ENCODE measurements at places on chromosomes 11 and 22.
A peak's percentile ranks its signal among the peaks of the same experiment; 100 is the strongest.

- DNase-seq: no peak
Observed at GRCh38 chr22:48756146-48757111, 1071.2 kb downstream of the BRD1 start.

- DNase-seq: no peak
Observed at GRCh38 chr11:93289782-93290463, 40.6 kb upstream of the DEUP1 start.

- DNase-seq: no peak
Observed at GRCh38 chr11:31827455-31828206, 16.5 kb upstream of the PAX6 start.

DNA sequence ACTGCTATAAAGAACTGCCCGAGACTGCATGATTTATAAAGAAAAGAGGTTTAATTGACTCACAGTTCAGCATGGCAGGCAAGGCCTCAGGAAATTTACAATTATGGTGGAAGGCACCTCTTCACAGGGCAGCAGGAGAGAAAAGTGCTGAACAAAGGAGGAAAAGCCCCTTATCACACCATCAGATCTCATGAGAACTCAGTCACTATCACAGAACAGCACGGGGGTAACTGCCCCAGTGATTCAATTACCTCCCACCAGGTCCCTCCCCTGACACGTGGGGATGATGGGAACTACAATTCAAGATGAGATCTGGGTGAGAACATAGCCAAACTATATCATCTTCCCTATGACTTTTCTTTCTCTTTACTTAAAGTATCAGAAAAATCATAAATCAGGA, 104.0 kb upstream of the SYN3 start:
- DNase-seq: no peak

- DNase-seq: no peak
Observed at GRCh38 chr11:43547430-43547831, 133.1 kb upstream of the HSD17B12 start.

DNA sequence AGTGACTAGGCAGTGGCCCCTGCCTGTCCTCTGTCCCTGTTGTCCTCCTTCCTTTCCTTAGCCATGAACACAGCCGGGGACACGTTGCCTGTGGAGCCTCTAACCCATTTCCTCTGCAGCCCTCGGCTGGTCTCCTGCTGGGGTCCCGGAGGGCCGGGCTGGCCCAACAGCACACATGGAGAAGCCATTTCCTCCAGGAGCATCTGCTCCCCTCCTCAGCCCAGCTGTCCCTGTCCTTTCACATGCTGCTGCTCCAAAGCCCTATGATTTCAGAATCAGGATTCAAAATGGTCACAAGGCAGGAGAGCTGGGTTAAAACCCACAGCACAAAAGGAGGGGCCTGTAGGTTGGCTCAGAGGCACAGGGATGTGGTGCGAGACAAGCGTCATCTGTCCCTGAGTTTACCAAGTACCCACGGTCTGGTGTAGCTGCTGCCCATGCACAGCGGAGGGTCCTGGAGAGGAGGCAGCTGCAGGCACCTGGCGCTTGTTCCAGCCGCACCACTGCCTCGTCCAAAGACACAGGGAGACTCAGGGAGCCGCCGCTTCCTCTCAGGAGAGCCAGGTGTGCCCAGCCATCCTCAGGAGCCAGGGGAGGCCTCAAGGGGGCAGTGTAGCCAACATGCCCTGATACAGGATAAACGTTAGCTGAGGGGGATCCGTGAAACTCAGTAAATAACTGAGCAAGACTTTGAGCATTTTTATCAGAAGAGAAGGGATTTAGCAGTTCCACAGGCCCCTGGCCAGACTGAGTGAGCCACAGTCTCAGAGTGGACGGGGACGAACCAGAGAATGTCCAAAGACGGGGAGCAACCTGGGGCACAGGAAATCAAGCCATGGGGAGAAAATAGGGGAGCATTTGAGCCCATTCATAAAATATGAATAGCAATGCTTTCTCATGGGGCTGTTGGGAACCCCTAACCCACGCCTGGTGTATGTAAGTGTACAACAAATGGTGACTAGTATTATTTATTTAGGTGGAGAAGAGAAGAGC, 3.9 kb upstream of the VSIG10L2 start:
- DNase-seq: peak; percentile 11

- no peak for DNase-seq
Observed at GRCh38 chr11:1041936-1042608, 5.6 kb upstream of the MUC6 start.

GRCh38 chr11:7528514-7529049, 14.8 kb downstream of the PPFIBP2 start:
- DNase-seq: no peak

DNA sequence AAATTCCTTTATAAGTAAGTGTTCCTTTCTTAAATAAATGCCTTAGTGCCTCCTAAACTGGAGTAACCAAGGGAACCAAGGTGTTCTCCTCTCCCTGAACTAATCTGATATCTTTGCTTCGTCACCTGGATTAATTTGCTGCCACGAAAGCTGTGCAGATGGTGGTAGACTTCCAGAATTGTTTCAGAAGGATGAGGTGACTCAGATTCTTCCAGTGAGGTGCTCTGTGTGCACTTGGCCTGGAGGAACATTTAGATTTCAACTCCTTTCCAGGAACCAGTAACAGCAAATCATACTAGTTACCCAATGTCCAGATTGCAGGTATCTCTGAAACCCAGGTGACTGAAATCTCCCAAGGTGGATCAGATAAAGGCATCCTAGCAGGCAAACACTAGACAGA, 181.9 kb downstream of the FAT3 start:
- DNase-seq: no peak

GRCh38 chr11:108534274-108534882, 36.2 kb upstream of the POGLUT3 start:
- no peak for DNase-seq

DNA sequence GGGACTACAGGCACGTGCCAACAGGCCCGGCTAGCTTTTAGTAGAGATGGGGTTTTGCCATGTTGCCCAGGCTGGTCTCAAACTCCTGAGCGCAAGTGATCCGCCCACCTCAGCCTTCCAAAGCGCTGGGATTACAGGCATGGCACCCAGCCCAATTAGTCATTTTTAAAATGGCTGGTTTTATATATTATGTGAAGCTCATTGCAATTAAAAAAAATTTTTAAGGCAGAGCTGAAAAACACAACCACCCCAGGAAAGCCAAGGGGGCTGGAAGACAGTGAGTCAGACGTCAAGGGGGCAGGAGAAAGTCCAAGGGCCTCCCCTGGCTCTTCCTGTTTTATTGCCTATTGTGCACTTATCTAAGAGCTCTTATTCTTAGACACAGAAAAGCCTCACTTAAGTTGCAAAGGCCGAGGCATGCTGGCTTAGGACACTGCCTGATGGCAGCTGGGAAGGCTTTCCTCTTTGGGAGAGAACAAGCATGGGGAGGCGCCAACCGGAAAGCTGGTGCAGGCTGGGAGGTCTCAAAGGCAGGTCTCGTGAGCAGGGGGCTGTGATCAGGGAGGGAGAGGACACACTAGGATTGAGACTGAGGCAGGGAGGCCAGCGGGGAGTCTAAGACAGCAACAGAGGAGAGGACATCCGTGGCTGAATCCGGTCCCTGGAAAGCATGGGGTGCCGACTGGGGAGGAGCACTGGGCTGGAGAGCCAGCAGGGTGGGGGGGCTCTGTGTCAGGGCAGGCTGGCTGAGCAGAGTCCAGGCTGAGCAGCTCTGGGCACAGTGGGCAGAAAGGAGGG, 11.1 kb upstream of the OSM start:
- DNase-seq: peak; percentile 55

DNA sequence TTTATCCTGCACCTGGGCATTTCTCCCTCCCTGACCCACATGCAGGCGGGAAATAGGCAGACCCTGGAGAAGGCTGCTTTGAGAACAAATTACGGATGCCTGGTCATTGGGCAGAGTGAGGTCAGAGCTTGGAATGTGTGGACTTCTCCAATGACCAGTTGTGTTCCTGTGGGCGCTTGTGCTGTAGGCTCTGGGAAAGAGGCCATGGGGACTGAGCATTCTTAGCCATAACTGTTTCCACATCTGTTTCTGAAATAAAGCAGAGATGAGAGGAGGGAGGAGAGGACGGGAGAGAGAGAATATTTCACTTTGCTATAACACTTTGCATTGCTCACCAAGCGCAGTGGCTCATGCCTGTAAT, 11.2 kb upstream of the TMEM184B start:
- DNase-seq: peak; percentile 97

DNA sequence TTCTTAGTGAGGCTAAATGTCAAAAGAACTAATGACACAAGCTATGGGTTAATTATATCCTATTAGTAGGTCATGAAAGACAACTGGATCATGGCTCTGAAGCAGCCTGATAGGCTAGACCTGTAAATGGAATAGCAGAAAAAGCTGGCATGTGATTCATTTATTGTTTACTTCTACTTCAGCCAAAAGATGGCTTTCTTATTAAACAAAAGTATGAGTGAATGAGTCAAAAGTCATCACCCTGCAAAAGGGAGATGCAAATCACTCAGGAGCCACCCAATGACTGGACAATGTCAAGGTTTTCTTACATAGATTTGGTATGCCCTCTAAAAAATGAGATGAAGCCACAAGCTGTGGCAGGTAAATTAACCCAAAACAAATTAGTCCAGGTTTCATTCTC, 138.0 kb downstream of the TRPC6 start:
- peak; percentile 62 for DNase-seq

DNA sequence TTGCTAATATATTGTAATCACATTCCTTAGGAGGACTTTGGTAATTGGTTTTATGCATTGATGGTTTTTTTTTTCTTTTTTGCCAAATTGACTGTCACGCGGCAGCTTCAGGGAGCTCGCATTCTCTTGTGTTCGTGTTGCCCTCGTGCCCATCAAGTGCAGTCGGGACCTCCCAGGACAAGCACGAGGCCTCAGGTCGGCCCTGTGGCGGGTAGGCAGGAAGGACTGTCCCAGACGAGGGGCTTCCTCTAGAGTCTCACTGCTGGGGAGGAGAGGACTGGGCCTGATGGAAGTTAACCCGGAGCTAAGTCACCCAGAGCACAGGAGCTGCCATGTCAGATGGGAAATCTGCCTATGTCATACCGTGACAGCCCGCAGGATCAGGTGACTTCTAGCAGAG, 37.0 kb downstream of the CTTN start:
- DNase-seq: no peak

DNA sequence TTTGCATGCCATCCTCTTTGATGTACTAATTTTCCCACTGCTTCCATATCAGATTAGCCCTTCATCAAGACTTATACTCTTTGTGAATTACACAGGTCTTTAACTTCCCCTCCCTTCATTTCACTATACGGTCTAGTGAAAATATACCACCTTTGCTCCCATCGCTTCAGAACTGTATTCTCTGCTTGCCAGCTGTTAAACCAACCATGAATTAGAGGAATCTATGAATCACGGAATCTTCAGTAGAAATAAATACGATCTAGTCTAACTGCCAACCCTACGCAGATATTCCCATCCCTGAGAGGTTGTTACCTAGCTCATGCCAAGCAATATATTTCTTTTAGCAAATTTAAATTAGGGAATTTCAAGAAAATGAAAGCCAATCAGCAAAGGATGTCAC, 177.8 kb upstream of the MPPED2 start:
- no peak for DNase-seq

- DNase-seq: no peak
Observed at GRCh38 chr11:16512899-16513241, 156.5 kb upstream of the SOX6 start.

DNA sequence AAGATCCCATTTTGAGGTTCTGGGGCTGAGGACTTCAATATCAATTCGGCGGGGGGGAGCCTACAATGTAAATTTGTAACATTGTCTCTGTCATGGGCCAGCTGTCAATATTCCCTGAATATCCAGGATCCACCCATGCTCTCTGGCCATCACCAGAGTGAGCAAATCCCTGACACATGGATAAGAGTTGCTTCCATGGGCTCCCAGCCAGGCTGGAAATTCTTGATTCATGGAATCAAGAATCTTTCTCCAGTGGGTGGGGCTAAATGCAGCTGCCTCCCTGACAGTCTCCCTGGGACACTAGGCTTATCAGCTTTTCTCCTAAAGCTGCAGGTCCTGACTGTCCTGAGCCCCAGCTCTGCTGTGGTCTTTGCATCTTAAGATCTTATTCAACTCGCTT, 86.9 kb upstream of the IGLL5 start:
- DNase-seq: peak; percentile 6

GRCh38 chr22:37416389-37416788, 10.9 kb downstream of the ELFN2 start:
- DNase-seq: no peak

DNA sequence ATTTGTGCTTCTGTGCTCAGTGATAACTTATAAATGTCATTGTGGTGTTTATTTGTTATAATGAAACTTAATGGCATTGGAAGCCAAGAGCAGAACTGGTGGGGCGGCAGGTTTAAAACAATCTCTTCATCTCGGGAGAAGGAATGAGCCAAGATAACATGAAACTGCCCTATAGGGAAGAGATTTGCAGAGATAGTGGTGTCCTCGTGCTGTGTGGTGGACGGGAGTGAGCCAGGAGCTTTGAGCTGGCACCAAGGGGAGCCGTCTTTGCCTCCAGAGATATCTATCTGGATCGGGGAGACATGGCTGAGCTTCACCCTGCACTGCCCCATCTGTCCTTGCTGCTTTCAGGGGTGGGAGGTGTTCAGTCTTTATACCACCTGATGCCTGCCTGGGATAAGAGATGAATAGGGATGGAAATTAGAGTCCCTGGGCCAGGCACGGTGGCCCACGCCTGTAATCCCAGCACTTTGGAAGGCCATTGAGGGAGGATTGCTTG, 189.6 kb downstream of the ST3GAL4 start:
- no peak for DNase-seq

DNA sequence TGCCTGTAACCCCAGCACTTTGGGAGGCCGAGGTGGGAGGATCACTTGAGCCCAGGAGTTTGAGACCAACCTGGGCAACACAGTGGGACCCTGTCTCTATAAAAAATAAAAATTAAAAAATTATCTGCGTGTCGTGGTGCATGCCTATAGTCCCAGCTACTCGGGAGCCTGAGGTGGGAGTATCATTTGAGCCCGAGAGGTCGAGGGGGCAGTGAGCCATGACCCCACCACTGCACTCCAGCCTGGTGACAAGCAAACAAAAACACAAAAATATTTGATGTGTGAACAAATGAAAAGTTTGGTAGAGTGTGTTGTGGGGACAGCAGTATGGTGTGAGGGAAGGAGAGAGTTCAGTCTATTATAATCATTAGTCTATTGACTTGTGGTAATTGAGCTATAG, 90.8 kb upstream of the PARVA start:
- no peak for DNase-seq

DNA sequence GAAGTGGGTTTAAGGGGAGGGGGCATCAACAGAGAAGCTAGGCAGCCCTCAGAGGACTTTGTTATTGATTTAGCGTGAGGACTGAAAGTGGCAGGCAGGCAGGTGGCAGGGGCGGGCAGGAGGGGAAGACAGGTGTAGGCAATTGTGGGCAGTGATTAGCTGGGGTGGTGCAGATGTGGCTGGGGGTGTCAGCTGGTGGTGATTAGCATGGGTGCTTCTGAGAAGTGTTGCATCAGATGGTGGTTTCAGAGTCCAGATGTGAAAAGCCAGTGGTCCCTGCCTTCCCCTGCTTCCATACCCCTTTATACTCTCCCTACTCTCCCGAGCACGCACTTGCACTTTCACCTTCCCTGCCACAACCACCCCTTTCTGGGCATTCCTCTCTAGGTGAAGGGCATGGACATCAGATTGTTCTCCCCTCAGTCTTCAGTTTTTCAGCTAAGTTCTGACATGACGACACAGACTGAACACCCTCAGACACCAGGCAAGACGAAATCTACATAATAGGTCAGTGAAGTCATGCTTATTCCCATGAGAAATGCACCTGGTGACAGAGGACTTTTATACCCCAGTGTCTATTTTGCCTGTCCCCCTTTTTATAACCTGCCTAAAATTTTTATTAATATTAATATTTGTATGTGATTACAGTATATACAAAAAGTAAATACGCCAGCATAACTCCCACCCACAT, 435.7 kb upstream of the CADM1 start:
- DNase-seq: no peak

- DNase-seq: peak; percentile 34
Observed at GRCh38 chr22:22810018-22810427, 77.6 kb upstream of the IGLL5 start.
